ENCODE measurements at places on chromosomes 2 and 18.

DNA sequence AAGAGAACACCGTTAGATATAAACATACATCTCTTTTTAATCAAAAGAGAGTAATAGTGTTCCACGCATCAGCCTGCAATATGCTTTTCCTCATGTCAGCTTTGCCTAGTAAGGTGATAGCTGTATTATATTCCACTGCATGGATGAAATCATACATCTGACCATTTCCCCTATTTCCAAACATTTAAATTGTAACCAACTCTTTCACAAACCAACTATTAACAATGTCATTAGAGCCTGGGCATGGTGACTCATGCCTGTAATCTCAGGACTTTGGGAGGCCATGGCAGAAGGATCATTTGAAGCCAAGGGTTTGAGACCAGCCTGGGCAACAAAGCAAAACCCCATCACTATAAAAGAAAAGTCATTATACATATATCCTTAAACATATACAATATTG is 284.8 kb downstream of the BCL11A start:
- DNase-seq, result no peak

DNA sequence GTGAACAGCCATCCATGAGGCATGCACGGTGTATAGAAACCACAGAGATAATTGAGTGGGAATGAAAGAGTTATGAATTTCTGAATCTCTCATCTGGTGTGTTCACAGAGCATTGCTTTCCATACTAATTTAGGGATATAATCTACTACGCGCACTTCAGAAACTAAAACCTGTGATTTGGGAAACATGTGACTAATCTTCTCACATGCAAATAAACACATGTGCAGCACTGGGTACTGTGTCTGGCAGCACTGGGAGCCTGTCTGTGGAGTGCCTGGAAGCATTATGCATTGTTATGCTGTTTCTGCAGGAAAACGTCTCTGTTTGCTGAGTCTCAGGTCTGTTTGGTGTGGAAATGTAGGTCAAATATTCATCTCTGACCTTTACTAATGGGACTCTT is 287.3 kb downstream of the CMPK2 start:
- no peak for DNase-seq

DNA sequence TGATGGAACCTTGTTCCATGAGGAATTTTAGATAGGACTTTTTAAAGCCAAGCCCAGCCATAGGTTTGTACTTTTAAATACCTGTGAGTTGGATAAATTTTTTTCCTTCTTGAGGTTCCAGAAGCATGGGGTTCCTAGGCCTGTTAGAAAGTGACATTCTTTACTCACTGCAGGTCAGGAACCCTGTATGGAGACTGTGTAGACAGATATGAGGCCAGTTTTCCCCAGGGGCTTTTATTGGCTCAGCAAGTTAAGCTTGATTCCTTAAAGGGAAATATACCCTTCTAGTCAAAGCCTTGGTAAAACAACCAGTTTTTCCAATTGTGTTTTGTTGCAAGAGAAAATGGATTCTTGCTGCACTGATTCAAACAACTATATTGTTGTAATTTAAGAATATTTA is 38.4 kb upstream of the GMCL1 start:
- DNase-seq, result no peak

DNA sequence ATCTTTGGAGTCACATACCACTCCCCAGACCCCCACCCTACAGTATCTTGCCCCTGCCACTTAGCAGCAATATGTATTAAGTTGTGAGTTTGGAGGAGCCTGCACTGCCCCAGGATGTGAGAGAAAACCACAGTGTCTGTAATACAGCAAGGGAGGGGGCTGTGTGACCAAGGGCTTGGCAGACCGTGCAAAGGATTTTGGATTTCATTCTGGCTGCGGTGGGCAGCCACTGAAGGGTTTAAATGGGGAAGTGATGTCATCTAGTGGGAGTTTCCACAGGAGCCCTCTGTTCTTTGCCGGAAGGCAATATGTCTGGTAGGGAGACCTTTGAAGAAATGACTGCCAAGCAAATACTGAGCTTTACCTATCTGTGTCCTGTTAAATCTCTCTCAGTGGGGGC is 202.4 kb downstream of the FHOD3 start:
- no peak for DNase-seq

- DNase-seq, result peak; percentile 23
Observed at GRCh38 chr2:208872591-208872990, 466.0 kb downstream of the PTH2R start.

GRCh38 chr18:41145516-41145915 is 809.5 kb upstream of the PIK3C3 start:
- no peak for DNase-seq

DNA sequence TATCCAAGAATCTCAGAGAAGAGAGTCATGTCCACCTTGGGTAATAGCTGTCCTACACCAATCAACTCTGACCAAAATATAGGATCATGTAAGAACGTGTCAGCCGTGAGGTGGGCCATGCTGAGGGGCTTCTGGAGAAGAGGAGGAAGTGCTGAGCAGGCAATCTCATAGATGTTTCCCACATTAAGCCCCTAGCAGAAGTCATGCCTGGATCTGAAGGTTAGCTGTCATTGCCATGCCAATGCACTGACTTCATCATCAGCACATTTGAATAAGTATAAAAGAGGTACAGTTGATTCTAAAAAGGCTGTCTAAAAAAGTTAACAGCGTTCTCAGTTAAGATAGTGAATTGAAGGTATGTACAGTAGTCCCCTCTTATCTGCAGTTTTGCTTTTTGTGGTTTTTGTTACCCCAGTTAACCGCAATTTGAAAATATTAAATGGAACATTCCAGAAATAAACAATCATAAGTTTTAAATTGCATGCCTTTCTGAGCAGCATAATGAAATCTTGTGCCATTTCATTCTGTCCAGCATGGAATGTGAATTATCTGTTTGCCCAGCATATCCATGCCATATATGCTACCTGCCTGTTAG is 67.2 kb upstream of the TMEM17 start:
- DNase-seq, result no peak

GRCh38 chr2:195535911-195536522 is 121.0 kb upstream of the SLC39A10 start:
- peak; percentile 97 for DNase-seq

GRCh38 chr2:147327613-147328012 is 517.2 kb upstream of the ACVR2A start:
- peak; percentile 52 for DNase-seq

DNA sequence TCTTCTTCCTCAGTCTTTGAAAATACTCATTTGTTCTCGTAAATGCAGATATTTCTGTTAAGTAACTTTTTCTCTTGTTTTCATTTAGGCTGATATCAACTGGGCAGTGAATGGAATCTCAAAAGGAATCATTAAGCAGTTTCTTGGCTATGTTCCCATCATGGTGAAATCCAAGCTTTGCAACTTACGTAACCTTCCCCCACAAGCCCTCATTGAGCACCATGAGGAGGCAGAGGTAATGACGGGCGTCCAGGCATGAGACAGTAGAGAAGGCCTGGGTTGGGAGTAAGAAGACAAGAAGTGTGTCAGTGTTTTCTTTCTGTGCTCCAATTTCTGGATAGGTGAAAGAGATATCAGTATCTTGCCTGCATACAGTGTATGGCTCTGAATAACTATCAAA is 5.1 kb downstream of the POLR1B start:
- DNase-seq, result no peak

GRCh38 chr2:229196448-229196847 is 74.6 kb downstream of the PID1 start:
- DNase-seq, result no peak

- no peak for DNase-seq
Observed at GRCh38 chr2:102060792-102061191, 69.0 kb downstream of the IL1R2 start.

DNA sequence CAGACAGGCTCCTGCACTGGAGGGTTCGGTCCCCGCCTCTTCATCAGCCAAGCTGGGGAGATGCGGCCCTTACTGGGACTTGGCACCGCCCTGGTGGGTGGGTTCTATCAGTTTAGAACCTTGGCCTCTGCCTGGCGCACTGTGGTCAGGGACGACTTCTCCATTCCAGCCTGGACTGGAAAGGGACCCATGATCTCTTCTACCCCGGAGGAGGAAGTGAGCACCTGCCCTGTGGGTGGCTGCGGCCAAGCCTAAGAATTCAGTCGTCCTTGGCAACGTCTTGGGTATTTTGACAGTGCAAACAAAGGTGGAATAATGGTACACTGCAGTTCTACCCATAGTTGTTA is 106.9 kb upstream of the CD302 start:
- DNase-seq, result no peak

DNA sequence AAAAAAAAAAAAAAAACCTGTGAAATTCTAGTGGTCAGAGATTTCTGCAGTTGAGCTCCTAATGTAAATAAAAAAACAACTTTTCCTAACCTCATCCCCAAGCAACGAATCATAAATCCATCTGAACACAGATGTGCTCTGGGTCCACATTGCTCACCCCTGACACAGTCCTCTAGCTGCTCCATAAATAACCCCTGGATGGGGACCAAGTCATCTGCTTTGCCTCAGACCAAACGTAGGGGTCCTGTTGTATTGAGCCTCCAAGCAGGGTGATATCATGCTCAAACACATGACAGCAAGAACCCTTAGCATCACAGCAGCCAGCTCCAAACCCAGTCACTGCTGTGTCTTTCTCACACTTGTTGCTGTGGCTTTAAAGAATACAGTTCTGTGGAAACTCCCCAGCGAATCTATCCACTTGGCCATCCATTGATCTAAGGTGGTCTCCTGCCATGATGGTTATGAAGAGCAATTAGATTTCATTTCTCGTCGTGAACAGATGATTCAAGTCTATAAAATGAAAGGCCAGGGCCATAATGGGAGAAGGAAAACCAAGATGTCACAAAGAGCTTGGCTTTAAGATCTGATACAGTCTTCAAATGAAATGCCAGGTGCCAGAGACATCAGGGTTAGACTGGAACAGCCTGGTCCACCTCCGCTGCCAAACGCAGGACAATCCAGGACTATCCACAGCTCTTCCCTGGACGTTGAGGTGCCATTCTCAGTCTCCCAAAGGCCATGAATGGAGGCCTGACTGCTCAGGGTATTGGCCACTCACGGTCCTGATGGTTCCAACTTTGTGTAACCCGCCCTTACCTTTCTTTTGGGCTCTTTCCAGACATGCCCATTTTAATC is 39.0 kb downstream of the TBC1D8 start:
- no peak for DNase-seq
